Epithelial cell of proximal tubule (primary cell): ENCODE measurements at places on chromosomes 11 and 22. TPM values are rescaled to one million over a fixed set of nuclear protein-coding genes. Genes with fewer than 3 reads are reported as not detected.

DNA sequence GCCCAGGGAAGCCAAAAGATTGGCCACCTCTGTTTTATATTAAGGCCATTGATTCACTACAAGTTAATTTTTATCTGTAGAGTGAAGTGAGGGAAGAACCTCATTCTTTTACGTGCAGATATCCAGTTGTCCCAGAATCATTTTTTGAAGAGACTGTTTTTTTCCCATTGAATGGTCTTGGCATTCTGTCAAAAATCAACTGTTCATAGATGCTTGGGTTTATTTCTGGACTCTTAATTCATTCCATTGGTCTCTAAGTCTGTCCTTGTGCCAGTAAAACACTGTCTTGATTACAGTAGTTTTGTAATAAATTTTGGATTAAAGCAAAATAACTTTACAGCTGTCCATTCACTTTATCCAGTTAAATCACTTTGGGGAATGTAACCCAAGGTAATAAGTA is 26.8 kb downstream of the WBP2NL start:
- DNase-seq: no peak

DNA sequence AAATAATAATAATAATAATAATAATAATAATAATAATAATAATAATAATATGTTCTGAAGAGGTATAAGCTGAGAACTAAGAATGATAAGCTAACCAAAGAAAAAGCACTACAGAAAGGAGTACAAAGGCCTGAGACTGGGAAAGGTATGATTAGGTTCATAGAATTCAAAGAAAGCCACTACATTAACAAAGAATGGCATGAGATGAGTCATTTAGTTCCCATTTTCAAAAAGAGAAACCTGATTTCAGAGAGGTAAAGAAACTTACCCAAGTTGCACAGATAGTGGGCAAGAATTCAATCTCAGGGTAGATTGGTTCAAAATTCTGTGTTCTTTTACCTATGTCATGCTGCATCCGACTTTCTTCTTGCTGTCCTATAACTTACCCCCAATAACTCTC is 350.9 kb downstream of the TTC28 start:
- no peak for DNase-seq

DNA sequence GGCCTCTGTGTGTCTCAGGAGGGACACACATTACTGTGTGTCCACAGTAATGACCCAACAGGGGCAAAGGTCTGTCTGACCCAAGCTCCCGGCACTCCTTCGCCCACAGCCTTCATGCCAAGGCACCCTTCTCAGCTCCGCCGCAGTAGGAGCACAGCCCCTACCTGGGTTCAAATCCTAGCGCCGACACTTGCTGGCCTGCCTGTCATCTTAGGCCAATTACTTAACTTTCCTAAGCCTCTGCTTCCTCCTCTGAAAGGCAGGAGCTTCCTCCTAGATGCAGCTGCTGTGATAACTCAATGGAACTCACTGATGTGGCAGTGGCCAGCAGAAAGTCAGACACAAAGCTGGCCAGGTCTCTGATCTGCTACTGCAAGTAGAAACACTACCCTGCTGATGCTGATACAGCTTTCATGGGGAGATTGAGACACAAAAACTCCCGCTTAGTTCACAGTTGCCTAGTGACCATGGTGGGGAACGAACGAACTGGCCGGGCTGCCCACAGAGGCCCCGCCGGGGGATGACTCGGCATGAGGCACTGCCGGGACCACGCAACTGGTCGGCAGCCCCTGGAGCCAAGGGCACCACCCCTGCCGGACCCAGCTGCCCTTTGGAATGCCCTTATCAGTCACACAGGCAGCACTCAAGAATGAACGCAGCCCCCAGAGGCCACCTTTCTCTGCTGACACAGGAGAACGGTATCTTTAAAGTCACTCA is 8.1 kb downstream of the EHD1 start:
- no peak for DNase-seq

DNA sequence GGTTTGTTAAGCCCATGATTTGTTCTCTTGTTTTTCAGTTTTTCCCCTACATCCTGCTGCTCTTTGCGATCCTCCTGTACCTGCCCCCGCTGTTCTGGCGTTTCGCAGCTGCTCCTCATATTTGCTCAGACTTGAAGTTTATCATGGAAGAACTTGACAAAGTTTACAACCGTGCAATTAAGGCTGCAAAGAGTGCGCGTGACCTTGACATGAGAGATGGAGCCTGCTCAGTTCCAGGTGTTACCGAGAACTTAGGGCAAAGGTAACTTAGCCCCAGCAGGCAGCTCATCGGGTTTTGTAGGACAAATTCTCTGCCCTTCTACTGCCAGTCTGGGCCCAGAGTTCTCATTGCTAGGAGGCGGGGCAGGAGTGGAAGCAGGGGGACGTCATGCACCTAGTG is 49.7 kb downstream of the PANX1 start:
- DNase-seq: no peak

GRCh38 chr11:32374261-32374711 is 61.1 kb downstream of the WT1 start:
- no peak for DNase-seq

GRCh38 chr11:45806072-45806933 is 1.4 kb downstream of the SLC35C1 start:
- DNase-seq: no peak

CCDC89 gene
- total RNA-seq: 0.51 TPM in 1 of 2 replicates, not detected in the other

- no peak for DNase-seq
Measured at GRCh38 chr11:117712530-117712929, 84.5 kb downstream of the DSCAML1 start.

OR52E8 gene
- total RNA-seq: not detected in 2 replicates

- DNase-seq: no peak
Measured at GRCh38 chr11:131178596-131178995, 191.8 kb upstream of the NTM start.

DNA sequence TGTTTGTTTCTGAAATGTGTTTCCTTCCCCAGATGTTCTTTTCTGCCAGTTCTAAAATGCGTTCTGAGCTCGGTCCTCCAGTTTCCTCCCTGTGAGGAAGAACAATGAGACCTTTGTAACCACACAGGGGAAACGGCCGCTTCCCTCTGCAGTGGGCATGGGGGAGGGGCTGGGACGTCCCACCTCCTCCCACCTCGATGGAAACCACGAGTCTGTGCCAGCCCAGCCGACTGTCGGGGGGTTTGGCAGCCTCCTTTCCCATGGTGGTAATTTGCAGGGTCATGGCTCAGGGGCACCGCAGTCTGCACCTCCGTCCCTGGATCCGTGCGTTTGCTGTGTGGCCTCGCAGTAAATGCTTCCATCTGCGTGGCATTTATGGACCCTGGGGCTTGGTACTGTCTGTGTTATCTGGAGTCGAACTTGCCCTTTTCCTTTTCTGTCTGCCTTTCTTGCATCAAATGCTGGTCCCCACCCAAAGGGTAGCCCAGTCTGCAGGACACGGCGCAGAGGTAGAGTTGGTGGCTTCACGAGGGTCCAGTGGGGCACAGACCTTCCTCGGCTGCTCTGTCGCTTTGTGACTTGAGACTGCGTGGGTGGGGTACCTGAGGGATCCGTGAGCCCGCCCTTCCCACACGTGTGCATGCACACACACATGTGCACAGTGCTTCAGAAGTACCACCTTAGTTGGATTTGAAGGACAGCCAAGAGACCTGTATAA is 16.1 kb downstream of the LRP5 start:
- DNase-seq: no peak

KCNK4 gene
- 0.51 TPM in 1 of 2 replicates, not detected in the other for total RNA-seq

DNA sequence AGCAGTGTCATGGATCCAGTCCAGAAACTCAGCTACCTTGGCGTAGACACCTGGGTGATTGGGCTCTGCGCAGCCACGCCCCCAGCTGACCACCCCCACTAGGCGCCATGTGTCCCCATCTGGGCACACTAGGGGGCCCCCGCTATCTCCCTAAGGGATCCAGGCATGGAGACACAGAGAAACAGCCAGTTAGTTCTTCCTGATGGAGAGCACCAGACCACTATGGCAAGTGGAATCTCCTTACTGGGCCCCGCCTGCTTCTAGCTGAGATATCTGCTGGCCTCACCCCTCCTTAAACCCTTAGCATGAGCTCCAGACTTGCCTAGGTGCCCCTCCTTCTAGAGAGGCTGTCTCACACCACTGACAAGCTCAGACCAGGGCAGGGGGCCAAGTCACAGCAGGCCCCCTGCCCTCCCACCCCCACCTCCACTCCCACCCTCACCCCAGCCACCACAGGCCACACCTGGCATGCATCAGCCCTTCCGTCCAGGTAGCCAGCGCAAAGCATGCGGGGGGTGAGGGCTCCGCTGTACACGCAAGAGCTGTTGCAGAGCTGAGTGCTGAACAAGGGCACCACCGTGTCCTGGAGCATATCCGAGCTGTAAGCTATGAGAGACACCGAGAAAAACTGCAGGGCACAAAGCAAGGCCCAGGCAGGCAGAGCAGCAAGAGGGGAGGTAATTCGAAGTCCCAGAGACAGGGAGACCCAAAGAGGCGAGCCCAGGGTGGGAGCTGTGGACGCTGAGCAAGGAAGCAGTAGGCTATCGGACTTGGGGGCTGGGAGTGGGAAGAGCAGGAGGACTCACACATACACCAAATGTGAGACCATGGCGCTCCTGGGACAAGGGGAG is 16.1 kb downstream of the TMPRSS5 start:
- no peak for DNase-seq

ADAMTS15 gene
- 0.58 and 2.4 TPM in 2 replicates for total RNA-seq
